ENCODE measurements at places on chromosomes 5 and 9.

GRCh38 chr9:107284636-107285035, 1.6 kb downstream of the RAD23B start:
- DNase-seq: no peak

DNA sequence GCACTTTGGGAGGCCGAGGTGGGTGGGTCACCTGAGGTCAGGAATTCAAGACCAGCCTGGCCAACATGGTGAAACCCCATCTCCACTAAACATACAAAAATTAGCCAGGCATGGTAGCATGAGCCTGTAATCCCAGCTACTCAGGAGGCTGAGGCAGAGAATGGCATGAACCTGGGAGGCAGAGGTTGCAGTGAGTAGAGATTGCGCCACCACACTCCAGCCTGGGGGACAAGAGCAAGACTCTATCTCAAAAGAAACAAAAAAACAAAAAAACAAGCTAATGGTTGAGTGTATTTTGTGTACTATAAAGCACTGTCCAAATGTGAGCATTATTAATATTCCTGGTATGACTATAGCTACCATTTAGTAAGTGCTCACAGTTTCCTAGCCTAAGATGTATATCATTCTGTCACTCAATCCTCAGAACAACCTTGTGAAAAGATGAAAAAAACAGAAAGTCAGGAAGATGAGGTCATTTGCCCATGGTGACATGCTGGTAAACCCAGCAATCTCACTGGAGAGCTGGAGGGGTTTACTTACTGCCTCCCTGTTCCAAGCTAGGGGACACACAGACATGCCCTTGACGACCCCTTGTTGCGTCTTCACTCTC, 27.7 kb downstream of the ARHGEF37 start:
- DNase-seq: no peak

DNA sequence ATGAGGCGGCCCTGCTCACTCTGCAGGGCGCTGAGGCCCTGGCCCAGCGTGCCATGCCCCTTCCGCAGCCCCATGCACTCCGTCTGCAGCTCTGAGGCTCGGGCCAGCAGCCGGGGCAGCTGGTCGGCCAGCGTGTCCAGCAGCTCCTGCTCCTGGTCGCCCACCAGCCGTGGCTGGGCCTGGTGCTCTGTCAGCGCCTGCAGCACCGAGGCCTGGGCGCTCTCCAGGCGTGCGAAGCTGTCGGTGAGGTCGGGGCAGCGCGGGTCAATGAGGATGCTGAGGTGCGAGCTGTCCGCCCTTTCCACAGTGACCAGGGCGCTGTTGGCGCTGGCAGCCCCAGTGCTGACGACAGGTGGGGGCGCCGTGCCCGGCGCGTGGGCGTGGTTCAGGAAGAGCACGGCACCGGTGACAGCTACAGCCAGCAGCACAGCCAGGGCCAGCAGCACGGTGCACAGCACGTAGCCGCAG, 9.4 kb downstream of the FIBCD1 start:
- no peak for DNase-seq

DNA sequence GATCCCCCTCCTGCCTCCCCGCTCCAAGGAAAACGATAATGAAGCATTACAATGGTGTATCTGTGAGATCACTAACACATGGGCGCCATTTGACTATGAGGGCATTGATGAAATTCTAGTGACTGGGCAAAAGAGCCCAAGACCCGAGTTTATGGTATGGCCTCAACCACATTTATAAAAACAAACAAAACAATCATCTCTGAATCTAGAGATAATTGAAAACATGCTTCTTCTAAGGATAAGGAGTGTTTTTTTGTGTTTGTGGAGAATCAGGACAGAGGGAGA, 100.9 kb upstream of the SEMA6A start:
- DNase-seq: no peak

DNA sequence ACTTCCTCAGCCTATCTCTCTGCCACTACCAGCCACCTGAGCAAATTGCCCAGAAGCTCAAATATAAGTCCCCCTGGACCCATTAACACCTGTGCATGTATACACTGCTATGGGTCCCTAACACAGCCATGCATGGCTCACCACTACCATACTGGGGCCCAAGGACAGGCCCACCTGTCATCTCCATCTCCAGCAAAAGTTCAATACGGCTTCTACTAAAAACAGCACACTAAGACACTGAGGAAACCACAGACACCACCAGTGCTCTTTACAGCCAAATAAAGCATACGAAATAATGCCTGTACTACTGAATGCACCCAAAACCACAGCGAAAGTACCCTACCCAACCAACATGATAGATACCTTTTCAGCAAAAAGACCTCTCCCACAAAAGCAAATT, 85.6 kb upstream of the GHR start:
- no peak for DNase-seq

- no peak for DNase-seq
Observed at GRCh38 chr9:119004618-119004990, 364.6 kb downstream of the BRINP1 start.

DNA sequence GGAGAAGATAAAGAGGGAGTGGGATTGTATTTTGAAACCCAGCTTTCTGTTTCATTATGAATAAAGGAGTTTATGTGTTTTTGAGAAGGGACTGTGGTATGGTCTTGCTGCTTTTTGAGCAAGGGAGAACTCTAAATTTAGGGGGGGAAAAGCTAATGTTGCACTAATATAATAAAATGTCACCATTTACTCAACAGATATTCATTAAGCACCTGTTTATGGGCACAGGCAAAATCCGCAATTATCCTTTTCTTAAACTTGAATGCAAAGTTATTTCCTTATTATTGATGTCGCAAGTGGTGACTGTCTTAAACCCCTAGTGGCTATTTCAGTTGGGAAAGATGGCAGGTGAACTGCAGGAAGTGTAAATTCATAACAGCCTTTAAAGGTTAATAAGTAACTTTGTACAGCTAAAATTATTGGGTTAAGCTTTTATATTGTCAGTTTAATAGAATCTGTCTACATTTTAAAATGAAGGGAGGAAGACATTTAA, 1.5 kb downstream of the CDC42SE2 start:
- DNase-seq: no peak

DNA sequence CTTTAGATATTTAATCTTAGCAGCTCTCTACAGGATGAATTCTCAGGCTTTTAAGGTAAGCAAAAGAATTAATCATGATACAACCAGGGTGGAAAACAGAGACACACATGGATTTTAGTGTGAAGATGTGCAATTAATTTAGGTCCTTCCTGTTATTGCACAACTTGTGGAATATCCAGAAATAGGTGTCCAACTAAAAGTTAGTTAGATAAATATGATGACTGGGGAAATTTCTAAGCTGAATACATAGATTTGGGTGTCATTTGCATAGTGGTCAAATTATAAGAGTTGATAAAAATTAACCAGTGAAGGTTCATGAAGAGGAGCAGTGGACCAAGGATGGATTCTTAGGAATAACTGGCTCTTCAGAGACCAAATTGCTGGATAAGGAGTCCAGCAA, 266.1 kb downstream of the PRR16 start:
- DNase-seq: no peak

GRCh38 chr5:124365361-124365801, 381.1 kb downstream of the ZNF608 start:
- DNase-seq: no peak

GRCh38 chr9:129495620-129496472, 125.1 kb downstream of the C9orf50 start:
- no peak for DNase-seq

GRCh38 chr5:88480801-88481499, 212.3 kb upstream of the TMEM161B start:
- no peak for DNase-seq

Data from vagina (tissue), 2 donors.